ENCODE measurements at places on chromosomes 6 and 20.

- peak; percentile 23 for DNase-seq
Observed at GRCh38 chr20:22312744-22313346, 271.5 kb downstream of the FOXA2 start.

DNA sequence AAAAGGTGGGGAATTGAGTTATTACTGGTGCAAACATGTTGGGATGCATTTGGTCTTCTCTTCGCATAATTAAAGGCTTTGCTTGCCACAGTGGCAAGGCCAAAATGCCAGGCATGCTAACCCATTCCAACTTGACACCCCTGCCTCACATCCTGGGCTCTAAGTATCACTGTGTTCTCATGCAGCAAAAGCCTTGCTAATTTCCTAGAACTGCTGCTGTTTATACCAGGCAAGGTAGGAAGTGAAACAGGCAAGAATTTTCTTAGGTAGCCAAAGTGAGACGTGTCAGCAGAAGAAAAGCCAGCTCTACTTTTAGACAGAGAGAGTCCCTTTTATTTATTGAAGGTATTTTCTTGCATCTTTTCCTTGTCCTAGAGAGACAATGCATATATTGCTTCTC, 41.2 kb downstream of the LYRM2 start:
- DNase-seq = no peak

DNA sequence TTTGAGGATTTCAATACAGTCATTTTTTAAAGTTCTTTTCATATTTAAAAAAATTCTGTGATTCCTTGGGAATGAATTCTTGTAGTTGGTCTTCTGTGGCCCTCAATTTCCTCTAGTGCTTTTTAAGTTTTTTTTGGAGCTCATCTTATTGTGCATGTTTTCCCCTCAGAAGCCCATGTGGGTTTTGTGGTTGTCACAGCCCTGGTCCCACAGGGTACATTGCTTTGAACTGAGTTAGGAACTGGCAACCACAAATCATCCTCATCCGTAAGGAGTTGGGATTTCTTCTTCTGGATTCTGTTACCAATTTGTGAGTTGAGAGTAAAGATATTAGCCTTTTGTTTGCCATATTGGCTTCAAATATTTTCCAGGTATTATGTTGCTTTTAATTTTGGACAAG, 89.9 kb downstream of the AKAP7 start:
- DNase-seq = no peak

DNA sequence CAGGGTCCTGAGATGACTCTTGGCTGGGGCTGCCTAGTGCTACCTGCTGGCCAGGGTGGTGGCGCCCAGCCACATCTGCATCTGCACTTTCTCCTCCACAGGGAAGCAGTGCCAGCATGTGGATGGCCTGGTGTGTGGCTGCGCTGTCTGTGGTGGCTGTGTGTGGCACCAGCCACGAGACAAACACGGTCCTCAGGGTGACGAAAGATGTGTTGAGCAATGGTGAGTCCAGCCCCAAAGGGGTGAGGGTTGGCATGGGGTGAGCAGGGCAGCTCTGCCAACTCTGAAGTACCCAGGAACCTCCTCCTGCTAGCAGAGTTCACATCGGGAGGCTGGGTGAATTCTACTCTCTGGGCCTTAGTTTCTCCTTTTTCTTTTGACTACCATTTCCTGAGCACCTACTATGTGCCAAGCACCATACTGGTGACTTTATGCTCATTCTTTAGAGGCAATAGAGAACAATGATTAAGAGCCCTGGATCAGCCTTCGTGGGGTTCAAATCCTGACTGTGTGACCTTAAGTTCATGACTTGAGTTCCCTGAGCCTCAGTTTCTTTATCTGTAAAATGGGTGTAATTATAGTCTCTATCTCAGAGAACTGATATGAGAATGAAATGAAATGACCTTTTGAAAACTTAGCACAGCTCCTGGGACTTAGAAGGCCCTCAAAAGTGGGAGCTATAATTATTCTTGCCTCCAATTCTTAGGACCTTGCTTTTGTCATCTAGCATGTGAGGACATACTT, 2.1 kb downstream of the BPIFB4 start:
- DNase-seq = no peak

DNA sequence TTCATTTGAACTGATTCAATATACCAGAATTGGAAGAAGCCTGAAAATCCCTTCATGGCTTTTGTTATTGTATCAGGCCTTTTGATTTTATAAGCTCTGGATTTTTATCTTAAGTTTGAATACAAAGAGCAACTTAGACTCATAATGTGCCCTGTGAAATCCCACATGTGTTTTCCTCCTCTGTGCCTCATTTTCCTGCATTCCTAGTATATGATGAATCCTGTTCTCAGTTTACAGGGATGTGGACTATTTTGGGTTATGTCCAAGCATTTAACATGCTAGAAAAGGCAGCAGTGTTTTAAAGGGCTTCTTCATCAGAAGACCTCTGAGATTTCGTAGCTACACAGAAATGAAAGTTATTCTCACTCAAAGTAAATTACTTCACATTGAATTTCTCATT, 455.0 kb downstream of the RFPL4B start:
- peak; percentile 69 for DNase-seq

DNA sequence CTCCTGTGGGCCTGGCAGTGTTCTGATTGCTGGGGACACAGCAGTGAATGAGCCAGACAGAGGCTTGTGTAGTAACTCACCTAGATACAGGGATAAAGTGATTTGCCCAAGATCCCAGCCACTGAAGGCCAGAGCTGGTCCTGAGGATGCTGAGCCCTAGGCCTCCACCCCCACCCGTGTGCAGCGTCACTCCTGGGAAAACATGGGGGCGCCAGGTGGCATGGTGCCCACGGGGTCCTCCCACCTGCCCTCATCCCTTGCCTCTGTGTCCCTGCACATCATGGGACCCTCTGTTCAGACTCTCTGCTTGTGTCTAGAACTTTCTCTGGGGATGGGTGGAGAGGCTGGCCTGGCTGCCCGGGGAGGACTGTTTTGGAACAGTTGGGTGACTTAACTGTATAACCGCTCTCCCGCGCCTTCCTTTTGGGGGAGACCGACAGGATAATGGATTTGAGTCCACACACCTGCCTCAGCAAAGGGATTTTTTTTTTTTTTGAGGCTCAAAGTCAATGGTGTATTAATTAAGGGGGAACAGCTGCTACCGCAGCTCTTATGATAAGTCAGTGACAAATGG, 19.6 kb downstream of the LEMD2 start:
- DNase-seq = no peak

- DNase-seq = no peak
Observed at GRCh38 chr20:7459083-7459482, 481.2 kb downstream of the HAO1 start.

DNA sequence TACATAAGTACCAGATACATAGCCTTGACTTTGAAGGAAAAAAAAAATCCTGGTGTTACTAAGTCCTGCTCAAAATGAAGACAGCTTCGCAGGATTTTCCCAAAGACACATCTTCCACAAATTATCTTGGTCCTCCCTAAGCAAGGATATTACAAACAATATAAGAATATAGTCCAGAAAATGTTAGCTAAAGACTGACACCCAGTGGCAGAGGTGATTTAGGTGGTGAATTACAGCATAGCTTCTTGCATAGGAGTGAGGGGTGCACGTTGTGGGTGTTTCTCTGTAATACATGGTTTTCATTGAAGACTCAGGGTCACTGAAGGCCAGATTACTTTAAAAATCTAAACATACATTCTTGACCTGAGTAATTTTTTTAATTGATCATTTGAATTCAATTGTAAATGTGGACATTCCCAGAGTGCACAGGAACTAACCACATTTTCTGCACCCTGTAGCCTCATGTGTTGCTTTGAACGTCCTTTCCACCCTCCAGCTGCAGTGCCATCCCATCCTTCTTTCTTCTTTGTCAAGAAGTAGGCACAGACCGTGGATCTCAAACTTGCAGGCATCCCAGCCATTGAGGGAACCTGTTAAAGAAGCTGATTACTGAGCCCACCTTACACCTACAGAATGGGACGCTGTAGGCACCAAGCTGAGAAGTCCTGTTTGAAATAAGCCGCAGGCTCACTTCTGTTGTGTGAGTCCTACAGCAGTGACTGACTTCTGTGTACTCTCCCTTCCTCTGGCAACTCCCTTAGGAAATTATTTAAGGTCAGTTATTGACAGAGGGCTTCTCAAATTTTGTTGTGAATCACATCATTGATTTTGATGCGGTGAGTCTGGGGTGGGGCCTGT, 102.6 kb downstream of the PERP start:
- peak; percentile 20 for DNase-seq

DNA sequence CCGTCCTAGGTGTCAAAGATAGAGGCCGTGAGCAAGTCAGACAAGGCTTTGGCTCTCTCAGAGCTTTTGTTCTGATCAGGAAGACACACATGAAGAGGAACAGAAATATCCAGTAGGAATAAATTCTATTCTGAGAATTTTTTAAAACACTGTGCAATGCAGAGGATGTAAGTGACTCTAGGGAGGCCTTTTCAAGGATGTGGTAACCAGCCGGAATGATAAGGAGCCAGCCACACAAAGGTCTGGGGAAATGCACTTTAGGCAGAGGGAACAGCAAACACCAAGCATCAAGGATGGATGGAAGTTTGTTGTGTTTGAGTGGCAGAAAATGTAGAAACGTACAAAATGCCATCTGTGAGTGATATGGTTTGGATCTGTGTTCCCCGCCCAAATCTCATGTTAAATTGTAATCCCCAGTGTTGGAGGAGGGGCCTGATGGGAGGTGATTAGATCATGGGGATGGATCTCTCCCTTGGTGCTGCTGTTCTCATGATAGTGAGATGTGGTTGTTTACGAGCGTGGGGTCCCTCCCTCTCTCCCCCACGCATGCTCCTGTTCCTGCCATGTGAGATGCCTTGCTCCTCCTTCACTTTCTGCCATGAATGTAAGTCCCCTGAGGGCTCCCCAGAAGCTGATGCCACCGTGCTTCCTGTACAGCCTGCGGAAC, 93.6 kb upstream of the CDYL start:
- no peak for DNase-seq

- DNase-seq = peak; percentile 38
Observed at GRCh38 chr6:33904050-33904746, 100.4 kb upstream of the MLN start.
